ENCODE measurements at places on chromosomes 2 and 18. TPM values are rescaled to one million over a fixed set of nuclear protein-coding genes. Genes with fewer than 3 reads are reported as not detected.

GRCh38 chr2:175439416-175439815 lies 257.9 kb upstream of the ATP5MC3 start:
- no peak overlapping the region for H3K4me3 ChIP-seq
- H3K27ac ChIP-seq: no peak overlapping the region
- no peaks in the 10 kb centered on the region for H3K36me3 ChIP-seq
- DNase-seq: no peak
- H3K4me1 ChIP-seq: no peaks in the 10 kb centered on the region

GRCh38 chr2:205372141-205372540 lies 310.2 kb upstream of the NRP2 start:
- no peaks in the 10 kb centered on the region for H3K27me3 ChIP-seq
- no peak overlapping the region for H3K27ac ChIP-seq
- no peaks in the 10 kb centered on the region for H3K4me1 ChIP-seq

GRCh38 chr2:120984046-120984445 lies 248.4 kb downstream of the GLI2 start:
- H3K36me3 ChIP-seq: peaks cover 16% of the 10 kb centered on the region
- no peaks in the 10 kb centered on the region for H3K4me1 ChIP-seq
- no peak overlapping the region for H3K27ac ChIP-seq
- no peak overlapping the region for H3K4me3 ChIP-seq
- DNase-seq: no peak

GRCh38 chr2:151350579-151351195 lies 6.7 kb upstream of the TNFAIP6 start:
- no peaks in the 10 kb centered on the region for H3K27me3 ChIP-seq
- H3K4me1 ChIP-seq: 0 out of 2 replicates have a peak, but pooled peaks cover 7% of the 10 kb centered on the region
- no peaks in the 10 kb centered on the region for H3K36me3 ChIP-seq
- H3K4me3 ChIP-seq: no peak overlapping the region
- H3K27ac ChIP-seq: no peak overlapping the region

DNA sequence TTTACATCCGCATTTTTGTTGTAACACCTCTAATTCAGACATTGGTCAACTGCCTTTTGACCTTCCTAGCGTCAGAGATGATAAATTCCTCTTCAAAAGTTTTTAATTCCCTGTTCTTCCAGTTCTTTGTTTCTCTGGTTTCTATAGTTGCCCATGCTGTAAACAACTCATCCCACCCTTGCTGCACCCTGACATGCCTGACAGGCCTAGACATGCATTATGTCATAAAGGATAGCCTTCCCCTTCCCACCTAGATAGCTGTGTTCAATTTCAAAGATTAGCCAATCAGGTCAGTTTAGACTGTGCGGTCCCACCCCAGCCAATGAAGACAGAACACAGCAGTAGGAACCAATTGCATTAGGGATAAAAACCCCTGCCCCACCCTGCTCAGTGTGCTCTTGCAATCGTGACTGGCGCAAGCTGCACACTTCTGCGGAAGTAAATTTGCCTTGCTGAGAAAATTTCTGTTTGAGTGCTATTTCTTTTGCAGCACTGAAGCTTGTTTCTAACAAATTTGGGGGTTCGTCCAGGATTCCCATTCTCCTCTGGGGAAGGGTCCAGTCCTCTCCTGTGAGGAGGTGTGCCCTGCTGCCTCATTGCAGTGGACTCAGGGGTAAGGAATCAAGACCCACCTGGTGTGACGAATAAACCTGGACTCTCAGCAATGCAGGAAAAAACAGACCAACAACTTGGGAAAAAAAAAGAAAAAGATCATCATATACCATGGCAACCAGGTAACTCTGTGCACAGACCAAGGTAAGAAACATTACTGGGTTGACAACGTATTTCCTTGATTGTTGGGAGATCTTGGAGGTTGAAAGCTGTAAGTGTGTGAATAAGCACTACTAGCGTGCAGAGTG lies 9.1 kb upstream of the SAP130 start:
- no peak overlapping the region for H3K27ac ChIP-seq
- H3K4me3 ChIP-seq: no peak overlapping the region
- 0 out of 2 replicates have a peak, but pooled peaks cover 8% of the 10 kb centered on the region for H3K27me3 ChIP-seq
- peak; percentile 5 for DNase-seq

DNA sequence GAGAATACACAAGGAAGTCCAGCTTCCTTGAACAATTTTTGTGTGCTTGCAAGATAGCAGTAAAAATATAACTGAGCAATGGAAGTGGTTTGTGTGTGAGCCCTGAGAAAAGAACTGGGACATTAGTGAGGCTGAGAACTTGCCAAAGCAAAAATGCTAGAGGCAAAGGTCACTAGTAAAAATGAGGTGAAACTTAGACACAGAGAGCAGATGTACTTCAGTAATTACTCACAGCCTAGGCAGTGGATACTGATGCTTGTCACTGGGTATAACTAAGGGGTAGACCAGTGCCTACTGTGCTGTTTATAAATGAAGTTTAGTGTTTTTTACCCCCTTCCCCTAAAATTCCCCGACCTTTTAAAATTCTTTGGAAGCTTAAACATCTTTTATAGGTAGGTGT lies 450.1 kb downstream of the LPIN1 start:
- H3K4me3 ChIP-seq: no peak overlapping the region
- H3K27me3 ChIP-seq: no peaks in the 10 kb centered on the region
- no peak overlapping the region for H3K27ac ChIP-seq
- DNase-seq: no peak

DNA sequence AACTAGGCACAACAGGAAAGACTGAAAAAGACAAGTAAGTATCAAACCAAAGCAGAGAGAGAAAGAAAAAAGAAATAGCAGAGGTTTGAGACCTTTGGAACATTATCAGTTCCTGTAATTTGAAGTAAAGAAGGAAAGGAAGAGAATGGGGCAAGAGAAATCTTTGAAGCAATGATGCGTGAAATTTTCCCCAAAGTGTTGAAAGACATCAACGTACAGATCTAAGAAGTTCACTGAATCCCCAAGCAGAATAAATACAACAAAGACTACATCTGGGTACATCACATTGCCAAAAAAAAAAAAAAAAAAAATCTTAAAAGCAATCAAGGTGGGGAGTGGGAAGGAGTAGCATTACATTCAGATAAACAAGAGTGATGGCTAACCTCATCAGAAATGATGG lies 6.0 kb upstream of the SLC30A6 start:
- H3K27me3 ChIP-seq: no peaks in the 10 kb centered on the region
- peaks cover 4% of the 10 kb centered on the region for H3K4me1 ChIP-seq
- no peak overlapping the region for H3K27ac ChIP-seq
- no peak for DNase-seq

GRCh38 chr18:506264-506663 lies 5.8 kb upstream of the COLEC12 start:
- H3K4me3 ChIP-seq: no peak overlapping the region
- peak; percentile 30 for DNase-seq
- H3K27me3 ChIP-seq: no peaks in the 10 kb centered on the region

DNA sequence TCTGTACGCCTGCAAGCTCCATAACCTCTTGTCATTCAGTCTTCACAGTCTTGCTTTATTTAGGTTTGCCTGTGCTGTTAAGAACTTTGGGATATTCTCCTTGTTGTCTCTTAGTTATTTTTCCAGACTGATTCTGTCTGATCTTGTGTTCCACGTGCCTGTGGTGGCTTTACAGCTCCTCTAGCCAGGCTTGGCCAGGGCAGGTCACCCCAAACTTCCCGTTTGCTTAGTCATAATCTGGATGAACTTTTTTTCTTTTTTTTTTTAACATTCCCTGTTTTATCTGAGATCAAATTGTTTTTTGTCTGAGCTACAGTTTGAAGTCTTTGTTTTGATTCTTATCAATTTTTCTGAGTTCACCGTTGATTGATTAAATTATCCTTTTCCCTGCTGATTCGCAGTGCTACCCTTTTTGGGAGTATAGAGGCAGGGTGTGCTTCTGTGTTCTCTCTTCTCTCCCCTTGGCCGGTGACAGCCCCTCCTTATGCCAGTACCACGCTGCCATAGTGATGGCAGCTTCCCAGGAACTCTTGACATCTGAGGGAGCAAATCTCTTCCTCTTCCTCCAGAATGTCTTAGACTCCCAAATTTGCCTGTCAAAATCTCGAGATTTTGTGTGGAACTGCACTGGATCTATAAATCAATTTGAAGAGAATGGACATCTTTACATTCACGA lies 2.5 kb downstream of the SP100 start:
- peak; percentile 86 for DNase-seq
- H3K4me3 ChIP-seq: peak overlapping the region; percentile 87
- H3K4me1 ChIP-seq: peaks cover 28% of the 10 kb centered on the region
- peaks cover 2% of the 10 kb centered on the region for H3K36me3 ChIP-seq

The METTL21A gene
- total RNA-seq: 23.3 TPM

The CDH20 gene
- total RNA-seq: not detected

The PROM2 gene
- 0.22 TPM for total RNA-seq

The TFPI gene
- total RNA-seq: 31.5 TPM

The ATOH8 gene
- total RNA-seq: 50.1 TPM

The UCN gene
- not detected for total RNA-seq

The ST3GAL5 gene
- total RNA-seq: 21.0 TPM

The AGXT gene
- total RNA-seq: not detected
